Non-pigmented ciliary epithelial cell (primary cell): ENCODE measurements at places on chromosomes 7 and 10.

DNA sequence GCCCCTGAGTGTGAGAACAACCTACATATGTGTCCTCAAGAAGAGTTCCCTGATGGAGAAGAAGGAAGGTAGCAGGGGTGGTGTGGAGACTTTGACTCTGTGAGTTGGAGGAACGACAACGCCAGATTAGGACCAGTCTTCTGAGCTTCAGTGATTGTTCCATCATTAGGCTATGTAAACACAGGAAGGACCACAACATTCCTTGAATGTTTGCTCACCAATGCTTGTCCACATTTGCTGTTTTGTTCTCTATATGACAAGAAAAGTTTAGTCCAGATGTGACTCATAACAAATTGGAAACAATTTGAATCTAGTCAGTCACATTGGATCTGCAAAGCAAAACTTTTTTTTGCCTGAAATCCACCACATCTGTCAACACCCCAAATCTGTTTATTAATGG, 62.7 kb downstream of the ENTPD1 start:
- DNase-seq: peak; percentile 79

- DNase-seq: no peak
Observed at GRCh38 chr7:13897819-13898218, 91.6 kb downstream of the ETV1 start.

- DNase-seq: no peak
Observed at GRCh38 chr7:74199551-74200355, 10.1 kb upstream of the LAT2 start.

- DNase-seq: no peak
Observed at GRCh38 chr10:123502983-123503382, 163.2 kb upstream of the GPR26 start.

- DNase-seq: no peak
Observed at GRCh38 chr10:60994128-60994527, 50.1 kb upstream of the RHOBTB1 start.

GRCh38 chr10:129030996-129031843, 435.8 kb upstream of the MGMT start:
- DNase-seq: no peak

GRCh38 chr10:77602913-77603533, 34.6 kb downstream of the KCNMA1 start:
- no peak for DNase-seq

DNA sequence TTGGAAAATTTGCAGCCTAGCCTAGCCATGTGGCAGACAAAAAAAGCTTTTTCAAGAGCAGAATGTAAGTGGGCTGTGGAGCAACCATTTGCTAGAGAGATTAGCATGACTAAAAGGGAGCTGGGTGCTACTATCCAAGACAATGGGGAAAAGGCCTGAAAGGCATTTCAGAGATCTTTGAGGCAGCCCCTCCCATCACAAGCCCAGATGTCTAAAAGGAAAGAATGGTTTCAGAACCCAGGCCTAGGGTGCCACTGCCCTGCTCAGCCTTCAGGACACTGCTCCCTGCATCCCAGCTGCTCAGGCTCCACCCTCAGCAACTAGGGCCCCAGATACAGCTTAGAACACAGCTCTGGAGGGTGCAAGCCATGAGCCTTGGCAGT, 24.7 kb downstream of the PNLIPRP3 start:
- DNase-seq: no peak

- no peak for DNase-seq
Observed at GRCh38 chr10:87095236-87095945, 385 bp downstream of the SHLD2 start.

GRCh38 chr10:72729528-72729927, 37.6 kb downstream of the MCU start:
- no peak for DNase-seq

DNA sequence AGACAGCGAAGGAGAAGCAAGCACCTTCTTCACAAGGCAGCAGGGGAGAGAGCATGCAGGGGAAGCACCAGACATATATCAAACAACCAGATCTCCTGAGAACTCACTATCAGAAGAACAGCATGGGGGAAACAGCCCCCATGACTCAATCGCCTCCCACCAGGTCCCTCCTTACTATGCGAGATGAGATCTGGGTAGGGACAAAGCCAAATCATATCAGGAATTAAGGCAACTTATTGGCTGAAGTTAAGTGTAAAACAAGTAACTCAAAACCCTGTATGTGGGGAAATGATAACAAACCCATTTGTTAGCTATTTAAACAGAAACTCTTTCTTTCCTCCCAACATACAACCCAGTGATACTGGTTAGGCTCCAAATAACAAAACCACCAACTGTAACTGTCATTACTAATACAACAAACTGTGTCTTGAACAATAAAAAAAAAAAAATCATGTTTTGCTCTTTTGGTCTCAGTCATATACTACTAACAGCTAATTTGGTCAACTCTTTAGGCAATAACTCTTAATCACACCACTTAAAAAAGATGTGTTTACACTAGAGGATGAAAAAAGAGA, 57.8 kb downstream of the MINDY3 start:
- DNase-seq: no peak

GRCh38 chr10:121236621-121237020, 361.6 kb downstream of the FGFR2 start:
- DNase-seq: no peak

DNA sequence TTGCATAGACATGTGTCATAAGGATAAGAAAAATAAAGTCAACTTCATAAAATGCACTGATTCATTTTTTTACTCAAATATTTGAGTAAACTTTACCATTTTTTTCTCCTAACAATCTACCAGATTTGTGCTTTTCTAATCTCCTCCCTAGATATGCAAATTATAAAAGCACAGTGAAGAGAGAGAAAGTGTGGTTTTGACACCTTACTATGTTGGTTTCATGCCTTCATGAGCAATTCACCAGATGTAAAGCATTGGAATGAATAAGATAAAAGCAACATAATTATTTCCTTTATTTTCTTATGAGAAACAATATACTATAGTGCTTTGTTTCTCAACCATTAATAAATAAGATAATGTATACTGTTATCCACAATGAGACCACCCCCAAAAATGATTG, 432.5 kb upstream of the PCDH15 start:
- DNase-seq: no peak
